NCI-H1092 treated with DMSO at 0.1 percent for 48 hours (cell line): ENCODE measurements at places on chromosomes 2 and 18.
A peak's percentile ranks its signal among the peaks of the same experiment; 100 is the strongest.

DNA sequence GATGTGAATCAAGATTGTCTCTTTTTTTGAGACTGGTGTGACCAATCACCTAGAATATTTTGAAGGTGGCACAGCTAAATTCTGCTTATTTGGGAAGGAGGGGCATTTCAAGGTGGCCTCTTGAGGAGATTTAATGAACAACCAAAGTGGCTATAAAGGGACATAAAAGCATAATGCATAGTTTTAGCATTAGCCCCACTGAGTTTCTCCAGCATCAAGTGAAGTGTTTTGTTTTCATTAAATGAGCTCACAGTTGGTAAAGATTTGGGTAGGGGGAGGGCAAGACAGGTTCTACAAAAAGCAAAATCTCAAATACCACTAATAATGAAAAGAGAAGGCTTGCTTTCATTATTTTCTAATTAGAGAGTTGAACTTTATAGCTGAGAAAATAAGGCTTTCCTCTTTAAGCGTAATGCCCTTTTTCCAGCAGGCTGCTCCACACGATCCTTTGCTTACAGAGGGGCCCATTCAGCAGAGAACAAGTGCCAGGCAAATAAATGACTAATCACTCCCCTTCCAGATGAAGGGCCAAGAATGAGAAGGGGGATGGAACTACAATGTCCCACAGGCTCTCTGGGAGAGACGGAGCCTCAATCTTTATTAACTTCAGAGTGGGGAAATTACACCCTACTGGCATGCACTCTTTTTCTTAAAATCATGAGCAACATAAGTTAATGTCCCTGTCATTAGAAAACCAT is 35.9 kb downstream of the LHCGR start:
- peak; percentile 26 for DNase-seq

- no peak for DNase-seq
Measured at GRCh38 chr2:136235546-136235945, 117.6 kb upstream of the CXCR4 start.

- DNase-seq, result no peak
Measured at GRCh38 chr2:70123051-70123828, 36.0 kb downstream of the PCBP1 start.

DNA sequence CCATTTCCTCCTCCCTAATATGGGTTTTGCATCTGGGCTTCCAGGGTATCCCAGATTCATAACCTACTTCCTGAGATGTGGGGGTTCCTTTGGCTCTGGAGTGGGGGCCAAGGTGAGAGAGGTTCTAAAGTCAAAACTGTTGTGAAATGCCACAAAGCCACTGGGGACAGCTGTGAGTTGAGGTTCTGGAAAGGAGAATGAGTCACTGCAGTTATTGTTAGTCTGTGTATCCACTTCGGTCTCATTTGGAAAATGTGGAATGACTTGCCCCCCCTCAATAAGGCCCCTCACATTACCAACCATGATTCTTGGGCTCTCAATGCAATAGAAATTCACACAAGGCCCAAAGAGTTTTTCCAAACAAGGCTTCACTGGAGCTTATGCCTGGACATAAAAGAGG is 51.1 kb upstream of the LGALSL start:
- no peak for DNase-seq

DNA sequence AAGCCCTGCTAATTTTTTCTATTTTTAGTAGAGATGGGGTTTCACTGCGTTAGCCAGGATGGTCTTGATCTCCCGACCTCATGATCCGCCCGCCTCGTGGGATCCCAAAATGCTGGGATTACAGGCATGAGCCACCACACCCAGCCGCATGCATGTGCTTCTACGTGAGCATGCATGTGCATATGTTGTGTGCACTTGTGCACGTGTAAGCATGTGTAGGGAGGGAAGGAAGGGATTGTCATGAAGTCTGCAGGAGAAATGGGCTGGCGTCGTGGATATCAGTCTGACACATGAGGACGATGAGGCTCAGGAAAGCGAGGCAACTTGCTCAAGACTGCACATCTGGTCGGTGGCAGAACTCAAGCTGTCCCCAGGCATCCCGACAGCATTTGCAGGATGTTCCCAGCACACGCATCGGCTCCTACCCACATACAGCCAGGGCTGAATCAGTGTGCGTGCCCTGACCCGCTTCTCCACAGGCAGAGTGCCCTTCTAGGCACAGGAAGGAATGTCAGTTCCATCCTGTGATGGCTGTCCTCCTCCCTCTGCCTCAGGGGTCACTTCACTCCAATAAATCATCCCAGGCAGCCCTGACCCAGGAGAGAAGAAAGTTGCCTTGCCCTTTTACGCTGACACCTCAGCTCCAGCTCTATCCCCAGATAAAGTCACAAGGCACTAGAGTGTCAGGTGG is 49.9 kb upstream of the SLC14A2 start:
- DNase-seq, result no peak

- peak; percentile 24 for DNase-seq
Measured at GRCh38 chr2:127175041-127175721, 44.9 kb downstream of the CYP27C1 start.

- DNase-seq, result no peak
Measured at GRCh38 chr18:4020026-4020425, 435.1 kb downstream of the DLGAP1 start.

- no peak for DNase-seq
Measured at GRCh38 chr2:179201869-179202268, 62.8 kb downstream of the SESTD1 start.

DNA sequence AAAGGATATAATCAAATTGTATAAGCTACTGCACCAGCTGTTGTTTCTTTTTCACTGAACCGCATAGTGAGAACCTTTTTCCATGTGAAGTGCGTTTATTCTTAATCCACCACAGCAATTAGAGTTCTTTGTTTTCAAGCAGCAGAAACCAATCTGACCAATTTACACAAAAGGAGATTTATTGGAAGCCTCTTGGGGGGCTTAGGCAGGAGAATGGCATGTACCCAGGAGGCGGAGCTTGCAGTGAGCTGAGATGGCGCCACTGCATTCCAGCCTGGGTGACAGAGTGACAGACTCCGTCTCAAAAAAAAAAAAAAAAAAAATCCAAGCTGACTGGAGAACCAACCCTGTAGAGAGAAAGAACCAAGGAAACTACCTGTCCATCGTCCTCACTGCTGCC is 10.0 kb downstream of the ADNP2 start:
- no peak for DNase-seq

GRCh38 chr2:139909136-139909535 is 1128.9 kb upstream of the NXPH2 start:
- no peak for DNase-seq

DNA sequence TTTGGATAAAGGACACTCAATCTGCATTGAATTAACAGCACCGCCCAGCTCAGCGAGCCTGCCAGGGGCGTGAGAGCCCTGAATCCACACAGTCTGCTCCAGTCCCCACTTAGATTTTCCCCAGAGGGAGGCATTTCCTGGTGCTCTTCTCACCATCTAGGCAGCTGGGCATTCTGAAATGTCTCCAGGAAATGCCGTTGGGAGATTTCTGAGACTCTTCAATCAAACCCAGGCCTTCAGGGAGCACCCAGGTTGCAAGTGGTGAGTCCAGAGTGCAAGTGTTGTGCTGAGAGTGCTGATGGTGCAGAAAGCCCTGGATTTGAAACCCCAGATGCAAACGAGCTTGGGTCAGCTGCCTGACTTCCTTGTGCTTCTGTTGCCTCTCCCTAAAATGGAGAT is 23.4 kb upstream of the TMEM37 start:
- no peak for DNase-seq

DNA sequence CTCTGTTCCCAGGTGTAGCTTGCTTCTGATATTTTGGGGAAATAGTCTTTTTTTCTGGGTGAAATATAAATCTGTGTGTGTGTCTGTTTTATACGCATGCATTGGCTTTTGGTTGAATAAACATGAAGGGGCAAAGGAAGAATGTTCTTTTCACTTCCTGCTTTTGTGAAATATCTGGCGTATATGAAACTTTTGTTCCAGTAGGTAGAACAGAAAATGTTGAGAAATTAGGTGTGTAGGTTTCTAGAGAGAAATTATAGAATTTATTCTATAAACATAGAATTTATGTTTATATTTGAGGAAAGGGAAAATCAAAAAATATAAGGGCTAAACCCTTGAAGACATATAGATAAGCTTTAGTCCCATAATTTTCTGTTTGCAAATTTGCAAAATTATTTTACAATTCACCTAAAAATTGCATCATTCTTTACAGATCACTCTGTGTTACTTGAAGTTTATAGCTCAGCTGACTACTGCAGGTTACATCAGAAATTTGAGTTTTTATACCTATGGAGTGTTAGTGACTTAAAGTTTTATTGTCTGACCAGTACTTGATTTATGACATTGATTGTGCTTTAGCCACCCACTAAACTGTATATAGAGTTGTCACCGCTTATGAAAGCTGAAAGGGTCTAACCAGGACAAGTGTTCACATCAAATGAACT is 116.1 kb downstream of the FAM117B start:
- no peak for DNase-seq

GRCh38 chr2:60966507-60967405 is 50.8 kb upstream of the PEX13 start:
- DNase-seq, result no peak

DNA sequence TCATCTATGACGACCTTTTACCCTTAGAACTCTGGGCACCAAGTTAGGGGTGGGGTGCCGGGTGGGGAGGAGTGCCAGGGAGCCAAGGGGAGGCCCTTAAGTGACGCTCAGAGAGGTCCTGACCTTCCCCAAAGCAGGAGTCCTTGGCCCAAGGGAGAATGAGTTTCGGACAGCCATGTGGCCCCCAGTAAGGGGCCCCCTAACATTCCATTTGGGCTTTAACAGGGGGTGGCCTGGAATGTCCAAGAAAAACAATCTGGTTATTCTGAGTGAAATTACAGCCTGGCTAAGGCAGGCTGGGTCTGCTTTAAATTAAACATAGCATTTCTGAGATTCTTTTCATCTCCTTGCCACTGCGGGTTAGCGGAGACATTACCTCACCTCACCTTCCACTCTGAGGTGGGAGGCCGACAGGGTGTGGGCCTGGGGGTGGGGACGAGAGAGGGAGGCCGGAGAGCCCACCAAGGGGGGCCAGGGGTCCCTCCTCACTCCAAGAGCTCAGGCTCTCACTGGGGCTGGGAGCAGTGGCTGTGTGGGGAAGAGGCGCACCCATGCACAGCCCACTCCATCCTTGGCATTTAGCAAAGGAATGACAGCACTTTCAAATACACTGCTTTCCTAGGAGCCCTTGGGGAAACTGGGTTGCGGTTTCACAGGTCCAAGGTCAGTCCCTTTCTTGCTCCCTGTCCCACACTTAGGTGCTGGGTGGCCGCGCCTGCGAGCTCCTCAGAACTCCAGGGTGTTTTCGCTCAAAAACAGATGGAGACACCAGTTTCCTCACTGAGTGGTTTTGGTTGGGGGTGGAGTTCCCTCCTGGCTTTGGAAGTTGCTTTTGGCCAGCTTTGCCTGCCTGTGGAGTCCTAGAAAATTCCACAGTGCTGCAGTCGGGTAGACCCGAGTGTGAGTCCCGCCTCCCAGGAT is 107.4 kb downstream of the POLR1A start:
- no peak for DNase-seq

GRCh38 chr2:49935449-49935848 is 781.1 kb upstream of the FSHR start:
- DNase-seq, result no peak

GRCh38 chr2:71078624-71079023 is 10.2 kb downstream of the NAGK start:
- peak; percentile 2 for DNase-seq

GRCh38 chr2:60976256-60976850 is 41.2 kb upstream of the PEX13 start:
- DNase-seq, result no peak

GRCh38 chr2:26917135-26917836 is 53.2 kb upstream of the MAPRE3 start:
- no peak for DNase-seq

GRCh38 chr2:120878970-120879369 is 143.3 kb downstream of the GLI2 start:
- no peak for DNase-seq

GRCh38 chr2:100396483-100396882 is 21.0 kb downstream of the CHST10 start:
- no peak for DNase-seq

- DNase-seq, result no peak
Measured at GRCh38 chr2:152624805-152625204, 92.5 kb downstream of the PRPF40A start.

DNA sequence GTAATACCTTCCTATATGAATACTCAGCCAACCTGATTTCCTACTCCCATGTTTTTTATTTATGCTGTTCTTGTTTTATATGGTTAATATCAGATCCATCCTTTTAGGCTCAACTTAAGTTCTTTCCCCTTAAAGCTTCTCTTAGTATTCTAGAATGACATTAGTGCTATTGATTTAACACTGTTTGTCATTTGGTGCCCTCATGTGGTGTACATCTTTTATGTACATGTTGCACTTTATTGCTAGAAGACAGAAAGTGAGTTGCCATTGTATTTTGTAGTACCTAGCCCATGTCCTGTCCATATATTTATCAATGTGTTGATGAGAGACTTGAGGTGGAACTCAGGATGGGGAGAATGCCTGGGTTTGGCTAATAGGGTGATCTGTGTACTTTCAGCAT is 2.5 kb downstream of the HTRA2 start:
- no peak for DNase-seq
